ENCODE measurements at places on chromosomes 5 and 9.

- DNase-seq, result no peak
Observed at GRCh38 chr5:174694611-174695010, 29.8 kb upstream of the MSX2 start.

GRCh38 chr9:128905964-128906363, 14.8 kb upstream of the PHYHD1 start:
- no peak for DNase-seq

DNA sequence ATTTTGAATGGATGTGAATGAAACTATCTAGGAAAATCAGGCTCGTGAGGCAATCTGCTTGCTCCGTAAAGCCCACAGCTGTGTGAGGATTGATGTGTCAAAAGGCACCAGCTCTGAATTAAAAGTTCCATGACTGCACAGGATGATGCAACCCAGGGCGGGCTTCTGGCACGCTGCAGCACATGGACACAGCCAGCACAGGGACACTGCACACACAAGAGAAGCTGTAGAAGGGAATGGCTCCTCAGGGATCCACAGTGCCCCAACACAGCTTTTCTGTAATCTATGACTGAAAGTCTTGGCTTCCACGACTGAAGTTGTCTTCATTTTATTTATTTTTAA, 151.0 kb downstream of the GCNT1 start:
- no peak for DNase-seq

DNA sequence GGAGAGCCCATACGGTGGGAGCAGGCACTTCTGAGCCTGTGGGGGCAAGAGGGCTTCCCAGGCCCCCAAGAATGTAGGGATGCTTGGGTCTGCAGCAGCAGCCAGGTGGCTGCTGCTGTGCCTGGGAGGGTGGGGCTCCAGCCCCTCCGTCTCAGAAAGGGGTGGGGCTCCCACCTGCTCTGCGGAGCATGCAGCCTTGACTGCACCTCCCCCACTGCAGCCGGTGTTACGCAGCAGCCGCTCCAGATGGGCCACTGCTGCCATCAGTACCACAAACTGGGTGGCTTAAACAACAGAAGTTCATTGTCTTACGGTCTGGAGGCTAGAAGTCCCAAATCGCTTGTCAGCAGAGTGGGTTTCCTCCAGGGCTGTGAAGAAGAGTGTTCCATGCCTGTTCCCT, 365.5 kb downstream of the TMEM38B start:
- no peak for DNase-seq

GRCh38 chr9:127351182-127352166, 45.5 kb upstream of the SLC2A8 start:
- DNase-seq, result no peak

DNA sequence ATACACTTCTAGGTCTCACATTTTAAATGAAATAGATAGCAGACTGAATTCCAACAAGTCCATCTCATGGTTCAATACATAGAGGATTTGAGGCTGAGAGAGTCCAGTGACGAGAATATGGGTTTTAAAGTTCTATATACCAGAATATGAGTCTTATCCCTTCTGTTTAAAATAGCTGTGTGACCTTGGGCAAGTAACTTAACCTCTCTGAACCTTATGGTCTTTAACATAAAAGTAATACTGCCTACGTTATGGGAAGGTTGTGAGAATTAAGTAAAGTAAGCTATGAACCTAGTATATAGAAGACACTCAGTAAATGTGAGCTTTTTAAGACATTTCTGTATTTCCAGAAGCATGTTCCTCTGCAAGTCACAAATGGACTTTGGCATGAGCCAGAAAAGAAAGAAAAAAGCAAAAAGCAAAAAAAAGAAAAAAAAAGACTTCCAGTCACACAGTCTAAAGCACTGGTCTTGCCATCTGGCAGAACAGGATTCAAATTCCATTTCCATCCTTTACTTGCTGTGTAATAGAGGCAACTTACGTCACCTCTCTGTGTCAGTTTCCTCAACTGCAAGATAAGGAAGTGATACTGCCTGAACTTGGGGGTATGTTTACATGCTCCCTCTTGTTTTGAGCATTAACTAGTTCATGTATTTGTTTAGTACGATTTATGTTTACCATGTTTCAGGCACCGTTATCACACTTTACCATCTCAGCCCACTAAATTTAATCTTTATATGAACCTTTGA, 248.2 kb downstream of the TRIM32 start:
- no peak for DNase-seq

DNA sequence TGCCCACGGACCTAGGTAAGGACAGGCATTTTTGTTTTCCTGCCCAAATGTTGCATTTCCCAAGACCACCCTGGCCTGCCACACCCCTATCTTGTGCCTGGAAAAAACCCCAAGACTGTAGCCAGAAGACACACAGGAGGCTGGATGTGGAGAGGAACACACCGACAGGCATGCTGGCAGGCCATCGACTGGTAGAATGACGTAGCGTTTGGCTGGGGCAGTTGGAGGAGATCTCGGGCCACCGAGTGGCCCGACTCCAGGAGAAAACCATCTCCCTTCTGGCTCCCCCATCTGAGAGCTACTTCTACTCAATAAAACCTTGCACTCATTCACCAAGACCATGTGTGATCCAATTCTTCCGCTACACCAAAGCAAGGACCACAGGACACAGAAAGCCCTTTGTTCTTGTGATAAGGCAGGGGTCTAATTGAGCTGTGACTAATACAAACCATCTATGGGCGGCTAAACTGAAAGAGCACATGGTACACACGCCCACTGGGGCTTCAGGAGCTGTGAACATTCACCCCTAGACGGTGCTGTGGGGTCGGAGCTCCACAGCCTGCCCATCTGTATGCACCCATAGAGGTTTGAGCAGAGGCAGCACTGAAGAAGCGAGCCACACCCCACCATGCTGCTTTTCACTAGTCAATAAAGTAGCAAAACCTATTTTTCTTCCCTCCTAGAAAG, 38.9 kb upstream of the N4BP3 start:
- no peak for DNase-seq

GRCh38 chr5:111781200-111781599, 24.2 kb upstream of the NREP start:
- DNase-seq, result no peak

- peak; percentile 29 for DNase-seq
Observed at GRCh38 chr9:130110166-130110565, 56.5 kb downstream of the GPR107 start.

DNA sequence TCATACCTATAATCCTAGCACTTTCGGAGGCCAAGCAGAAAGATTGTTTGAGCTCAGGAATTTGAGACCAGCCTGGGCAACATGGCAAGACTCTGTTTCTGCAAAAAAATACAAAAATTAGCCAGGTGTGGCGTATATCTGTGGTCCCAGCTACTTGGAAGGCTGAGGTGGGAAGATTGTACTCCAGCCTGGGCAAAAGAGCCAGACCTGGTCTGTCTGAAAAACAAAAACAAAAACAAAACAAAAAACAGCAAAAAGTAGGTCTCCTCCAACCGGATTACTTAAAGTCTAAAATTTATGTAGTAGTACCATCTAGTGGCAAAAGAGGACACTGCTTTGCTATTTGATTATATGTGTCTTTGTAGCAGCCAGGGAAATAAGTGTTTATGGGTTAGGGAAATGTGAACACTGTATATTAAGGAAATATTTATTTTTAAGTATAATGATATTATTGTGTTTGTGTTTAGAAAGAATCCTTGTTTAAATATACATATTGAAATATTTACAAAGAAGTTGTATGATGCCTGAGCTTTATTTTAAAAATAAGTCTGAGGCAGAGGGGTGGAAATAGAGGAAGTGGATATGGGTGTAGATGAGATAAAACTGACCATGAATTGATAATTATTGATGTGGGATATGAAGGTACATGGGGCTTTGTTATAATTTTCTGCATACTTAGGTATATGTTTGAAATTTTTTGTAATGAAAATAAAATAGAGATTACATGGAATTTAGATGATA, 20.0 kb downstream of the APC start:
- DNase-seq, result no peak

- peak; percentile 36 for DNase-seq
Observed at GRCh38 chr5:73792687-73793320, 166.8 kb downstream of the ARHGEF28 start.

- no peak for DNase-seq
Observed at GRCh38 chr9:91302831-91303230, 58.9 kb downstream of the AUH start.

GRCh38 chr5:137069358-137069757, 429.8 kb downstream of the SPOCK1 start:
- no peak for DNase-seq

DNA sequence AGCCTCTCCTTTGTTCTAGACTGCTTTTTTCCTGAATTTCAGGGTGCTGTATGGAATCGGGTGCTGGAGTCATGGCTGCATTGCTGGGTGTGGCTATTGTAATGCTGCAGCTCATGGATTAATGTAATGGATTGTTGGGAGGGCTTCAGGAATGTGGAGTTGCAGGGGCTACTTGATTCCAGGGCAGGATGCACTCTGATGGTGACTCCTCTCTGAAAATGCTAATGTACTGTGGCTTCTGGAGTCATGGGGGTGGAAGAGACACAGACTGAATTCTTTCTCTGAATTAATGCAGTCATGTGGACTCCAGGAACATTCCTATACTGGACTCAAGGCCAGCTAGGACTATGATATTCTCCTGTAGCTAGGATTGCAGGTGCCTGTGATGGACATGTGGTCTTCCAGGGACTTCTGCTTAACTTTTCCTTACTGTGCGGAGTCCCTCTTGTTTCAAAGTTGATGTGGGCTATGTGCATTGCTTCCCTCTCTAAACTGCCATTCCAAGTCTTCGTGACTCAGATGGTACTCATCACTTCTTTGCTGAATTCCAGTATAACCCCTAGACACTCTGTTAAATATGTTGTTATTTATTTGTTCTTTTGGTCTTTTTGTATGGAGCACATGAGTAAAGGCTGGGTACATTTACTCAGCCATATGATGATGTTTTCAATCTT, 396.2 kb downstream of the KCTD16 start:
- no peak for DNase-seq

DNA sequence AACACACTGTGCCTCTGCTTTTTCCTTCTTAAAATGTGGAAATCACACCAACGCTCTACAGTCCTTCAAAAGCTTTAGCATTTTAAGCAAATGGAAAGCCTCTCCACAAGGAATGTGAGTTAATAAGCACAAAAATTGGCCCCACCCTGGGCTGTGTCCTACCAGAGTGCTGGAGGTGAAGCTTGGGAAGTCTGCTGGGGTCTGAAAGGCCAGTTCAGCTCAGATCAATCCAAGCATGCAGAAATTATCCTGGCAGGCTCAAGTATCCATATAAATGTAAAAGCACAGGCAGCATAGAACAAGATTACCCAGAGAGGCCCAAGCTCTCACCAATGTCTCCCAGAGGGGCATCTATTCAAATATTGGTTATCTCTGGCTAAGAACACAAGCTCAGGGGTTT, 98.5 kb downstream of the ESM1 start:
- DNase-seq, result no peak

- no peak for DNase-seq
Observed at GRCh38 chr5:151459680-151460324, 12.4 kb downstream of the SLC36A1 start.

DNA sequence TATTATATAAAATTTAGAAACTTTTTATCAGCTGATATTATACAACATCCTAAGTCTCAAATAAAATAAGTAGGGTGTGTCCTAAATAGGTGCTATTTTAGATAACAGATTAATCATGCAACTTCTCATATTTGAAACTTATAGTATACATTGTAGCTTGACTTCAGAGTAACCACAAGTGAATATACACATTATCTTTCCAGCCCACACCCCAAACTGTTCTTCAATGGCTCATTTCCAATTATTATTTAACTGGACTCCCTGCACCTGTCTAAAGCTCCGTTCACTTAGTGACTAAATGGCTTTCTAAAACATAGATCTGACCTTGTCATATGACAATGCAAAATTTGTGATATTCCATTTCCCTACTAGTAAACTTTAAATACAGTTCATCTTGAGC, 490.9 kb upstream of the RGMB start:
- DNase-seq, result no peak

DNA sequence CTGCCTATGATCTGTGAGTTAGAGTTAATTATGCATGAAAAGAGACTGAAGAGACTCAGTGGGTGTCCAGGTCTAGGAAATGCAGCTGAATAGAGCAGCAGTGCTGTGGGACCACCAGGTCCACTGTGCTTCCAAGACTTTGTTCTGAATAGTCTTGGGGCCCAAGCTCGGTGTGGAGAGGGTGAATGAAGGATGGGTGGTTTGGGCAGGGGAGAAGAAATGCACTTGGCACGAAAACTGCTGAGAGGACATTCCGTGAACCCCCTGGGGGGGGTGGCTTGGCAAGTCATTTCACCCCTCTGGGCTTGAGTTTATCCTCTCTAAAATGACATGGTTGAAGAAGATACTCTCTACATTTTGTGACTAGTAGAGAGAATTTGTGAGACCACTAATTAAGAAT, 36.0 kb upstream of the GOLPH3 start:
- DNase-seq, result no peak

GRCh38 chr9:90825586-90825985, 24.0 kb downstream of the SYK start:
- DNase-seq, result no peak

DNA sequence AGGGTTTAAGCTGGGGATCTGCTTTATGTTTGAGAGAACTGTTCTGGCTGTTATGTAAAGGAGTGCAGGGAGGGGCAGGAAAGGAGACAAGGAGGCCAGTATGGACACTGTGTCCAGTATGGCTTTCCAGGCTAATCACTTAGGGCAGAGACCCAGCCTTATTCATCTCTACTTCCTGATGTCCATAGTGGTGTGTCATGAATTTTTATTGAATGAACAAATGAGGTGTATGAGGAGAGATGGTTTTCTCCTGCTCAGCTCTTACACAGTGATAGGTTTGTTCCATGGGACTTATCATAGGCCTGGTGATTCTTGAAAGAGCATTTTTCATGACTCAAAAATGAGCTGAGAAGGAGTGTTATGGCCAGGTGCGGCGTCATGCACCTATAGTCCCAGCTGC, 20.5 kb upstream of the FGFR4 start:
- DNase-seq, result no peak

- no peak for DNase-seq
Observed at GRCh38 chr5:175491223-175491622, 12.9 kb downstream of the SFXN1 start.

DNA sequence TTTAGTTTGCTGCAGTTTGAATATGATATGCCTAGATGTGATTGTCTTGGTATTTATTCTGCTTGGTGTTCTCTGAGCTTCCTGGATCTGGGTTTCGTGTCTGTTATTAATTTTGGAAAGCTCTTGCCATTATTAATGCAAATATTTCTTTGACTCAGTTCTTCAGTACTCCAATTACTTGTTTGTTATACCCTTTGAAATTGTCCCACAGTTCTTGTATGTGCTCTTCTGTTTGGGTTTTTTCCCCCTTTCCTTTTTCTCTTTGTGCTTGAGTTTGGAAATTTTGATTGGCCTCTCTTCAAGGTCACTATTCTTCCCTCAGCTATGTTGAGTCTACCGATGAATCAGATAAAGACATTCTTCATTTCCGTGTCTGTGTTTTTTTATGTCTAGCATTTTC, 96.6 kb upstream of the CKMT2 start:
- no peak for DNase-seq

- no peak for DNase-seq
Observed at GRCh38 chr5:39185761-39186160, 33.6 kb downstream of the FYB1 start.

All from stimulated activated CD4-positive, alpha-beta T cell treated with anti-CD3 and anti-CD28 coated beads, Interleukin-4, amount 100 ng/mL, for 4 hours (primary cell).